ENCODE measurements at places on chromosomes 12 and 14.

- no peak for DNase-seq
Observed at GRCh38 chr12:76274420-76275083, 73.7 kb downstream of the BBS10 start.

DNA sequence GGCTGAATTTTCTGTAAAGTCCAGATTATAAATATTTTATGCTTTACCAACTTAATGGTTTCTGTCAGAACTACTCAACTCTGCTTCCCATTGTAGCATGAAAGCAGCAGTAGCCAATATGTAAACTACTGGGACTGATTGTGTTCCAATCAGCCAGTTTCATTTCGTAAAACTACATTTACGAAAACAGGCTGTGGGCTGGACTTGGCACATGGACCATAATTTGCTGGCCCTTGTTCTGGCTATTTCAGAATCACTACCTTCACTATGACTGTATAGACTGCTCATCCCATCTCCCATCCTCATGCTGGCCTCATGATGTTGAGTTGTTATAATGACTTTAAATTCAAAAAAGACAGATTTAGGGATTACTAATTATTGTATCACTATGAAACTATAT is 38.7 kb downstream of the FAR2 start:
- DNase-seq, result no peak

- DNase-seq, result no peak
Observed at GRCh38 chr12:100101000-100101399, 41.7 kb downstream of the BLTP3B start.

DNA sequence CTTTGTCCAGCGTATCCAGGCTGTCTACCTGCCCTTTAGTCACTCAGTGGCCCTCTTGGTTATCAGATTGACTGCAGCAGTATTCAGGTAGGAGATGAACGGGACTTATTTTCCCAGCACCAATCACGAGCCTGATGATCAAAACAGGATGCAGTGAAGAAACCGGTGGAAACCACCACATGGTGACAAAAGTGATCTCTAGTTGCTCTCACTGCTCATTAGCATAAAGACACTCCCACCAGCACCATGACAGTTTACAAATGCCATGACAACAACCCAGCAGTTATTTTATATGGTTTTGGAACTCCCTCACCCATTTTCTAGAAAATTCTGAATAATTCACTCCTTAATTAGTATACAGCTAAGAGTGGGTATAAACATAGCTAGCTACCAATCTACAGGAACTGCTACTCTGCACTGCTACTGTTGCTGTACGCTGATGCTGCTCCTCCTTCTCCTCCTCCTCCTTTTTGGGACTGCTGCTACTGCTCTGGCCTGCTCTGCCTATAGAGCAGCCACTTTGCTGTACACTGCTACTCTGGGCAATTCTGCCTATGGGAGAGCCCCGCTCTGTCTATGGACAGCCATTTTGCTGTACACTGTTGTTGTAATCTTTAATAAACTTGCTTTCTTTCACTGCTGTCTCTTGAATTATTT is 142.5 kb upstream of the SSTR1 start:
- no peak for DNase-seq

DNA sequence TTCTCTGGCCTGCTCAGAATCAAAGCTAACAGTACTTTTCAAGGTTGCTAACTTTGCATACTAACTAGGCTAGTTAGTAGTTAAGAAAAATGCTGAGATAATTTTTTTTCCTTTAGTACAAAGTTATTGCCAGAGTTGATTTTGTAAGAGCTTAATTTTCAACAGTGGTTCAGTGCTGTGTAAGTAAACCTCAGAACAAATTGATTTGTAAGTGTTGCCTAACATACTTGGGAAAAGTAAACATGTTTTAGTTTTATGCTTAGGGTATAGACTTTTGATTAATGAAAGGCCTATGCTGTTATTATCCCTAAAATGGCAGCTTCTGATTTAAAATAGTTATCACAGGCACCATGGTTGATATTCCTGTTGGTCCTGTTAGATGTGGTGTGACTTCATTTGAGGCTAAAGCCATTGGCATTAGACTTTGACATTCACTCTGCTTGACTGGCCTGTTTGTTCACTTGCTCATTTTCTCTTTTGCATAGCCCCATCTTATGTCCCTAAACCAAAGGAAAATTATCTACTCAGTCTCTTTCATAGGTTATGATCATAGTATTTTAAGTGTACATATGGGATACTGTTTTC is 5.2 kb downstream of the CMAS start:
- no peak for DNase-seq

DNA sequence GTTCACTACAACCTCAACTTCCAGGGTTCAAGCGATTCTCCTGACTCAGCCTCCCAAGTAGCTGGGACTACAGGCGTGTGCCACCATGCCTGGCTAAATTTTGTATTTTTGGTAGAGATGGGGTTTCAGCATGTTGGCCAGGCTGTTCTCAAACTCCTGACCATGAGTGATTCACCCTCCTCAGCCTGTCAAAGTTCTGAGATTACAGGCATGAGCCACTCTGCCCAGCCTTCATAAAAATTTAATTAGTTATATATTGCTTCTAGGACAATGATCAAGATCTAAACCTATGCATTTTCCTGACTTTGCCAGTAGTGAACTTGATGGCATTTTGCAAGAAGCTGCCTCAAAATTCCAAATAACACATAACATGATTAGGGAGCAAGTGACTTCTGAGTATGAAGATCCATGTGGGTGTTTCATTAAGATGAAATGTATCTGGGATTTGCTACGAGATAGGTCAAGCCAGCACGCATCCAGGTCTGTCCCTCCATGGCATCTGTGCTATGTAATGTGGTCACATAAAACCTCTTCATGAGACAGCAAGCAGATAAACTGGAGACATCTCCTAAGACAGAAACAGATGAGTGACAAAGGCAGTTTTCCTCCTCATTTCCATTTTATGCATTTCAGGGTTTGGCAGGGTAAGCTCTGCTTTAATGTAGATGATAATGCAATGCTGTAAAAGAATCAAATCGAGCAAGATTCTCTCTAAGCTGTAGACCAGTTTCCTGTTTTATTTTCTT is 319.4 kb upstream of the ATP2B1 start:
- no peak for DNase-seq

GRCh38 chr12:52052468-52053186 is 1.4 kb downstream of the NR4A1 start:
- DNase-seq, result no peak

- no peak for DNase-seq
Observed at GRCh38 chr12:131260954-131261353, 307.2 kb downstream of the ADGRD1 start.

DNA sequence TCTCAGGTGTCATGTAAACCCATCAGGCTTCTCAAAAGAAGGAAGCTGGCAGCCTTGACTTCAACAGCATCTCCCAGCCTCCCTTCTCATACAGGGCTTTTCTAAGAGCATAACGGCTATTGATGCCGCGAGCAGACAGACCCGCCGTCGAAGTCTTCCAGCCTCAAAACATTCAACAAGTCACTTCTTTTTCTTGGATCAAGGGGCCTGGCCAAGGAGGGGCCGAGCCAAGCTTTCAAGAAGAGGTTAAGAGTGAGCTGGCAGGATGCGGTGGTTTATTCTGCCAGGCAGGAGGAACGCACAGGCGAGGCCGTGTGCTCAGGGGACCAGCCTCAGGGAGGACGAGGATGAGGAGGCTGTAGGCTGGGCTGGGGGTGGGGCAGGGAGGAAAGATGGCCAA is 102.9 kb upstream of the RFLNA start:
- DNase-seq, result no peak

- DNase-seq, result no peak
Observed at GRCh38 chr12:41436076-41436475, 248.0 kb downstream of the PDZRN4 start.

DNA sequence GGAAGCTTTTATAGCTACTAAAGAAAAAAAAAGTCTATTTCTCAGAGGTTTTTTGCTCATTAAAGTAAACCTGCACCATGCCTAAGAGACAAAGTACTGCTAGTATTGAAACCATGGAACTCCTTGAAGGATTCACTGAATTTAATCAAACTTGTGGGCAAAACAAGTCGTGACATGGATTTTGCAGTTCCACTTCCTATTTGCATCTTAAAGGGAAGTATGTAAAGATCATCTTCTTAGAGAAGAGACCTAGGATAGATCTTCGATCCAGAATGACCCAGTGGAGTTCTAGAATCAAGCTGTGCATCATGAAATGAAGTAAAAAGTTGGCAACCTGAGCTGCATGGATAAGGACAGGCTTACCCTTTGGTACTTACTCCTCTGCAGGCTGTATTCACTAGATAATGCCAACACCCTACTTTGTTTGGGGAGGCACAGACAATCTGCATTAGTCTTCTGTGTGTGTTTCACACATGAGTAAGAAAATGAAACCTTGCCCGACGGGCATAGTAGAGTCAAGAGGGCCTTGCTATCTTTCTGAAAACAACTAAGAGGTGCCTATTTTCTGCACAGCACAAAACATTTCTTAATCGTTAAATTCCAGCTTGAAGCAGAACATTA is 1.9 kb downstream of the GNG2 start:
- DNase-seq, result no peak
